Fibroblast of lung (primary cell): ENCODE measurements at places on chromosomes 16 and 17.
A peak's percentile ranks its signal among the peaks of the same experiment; 100 is the strongest.

DNA sequence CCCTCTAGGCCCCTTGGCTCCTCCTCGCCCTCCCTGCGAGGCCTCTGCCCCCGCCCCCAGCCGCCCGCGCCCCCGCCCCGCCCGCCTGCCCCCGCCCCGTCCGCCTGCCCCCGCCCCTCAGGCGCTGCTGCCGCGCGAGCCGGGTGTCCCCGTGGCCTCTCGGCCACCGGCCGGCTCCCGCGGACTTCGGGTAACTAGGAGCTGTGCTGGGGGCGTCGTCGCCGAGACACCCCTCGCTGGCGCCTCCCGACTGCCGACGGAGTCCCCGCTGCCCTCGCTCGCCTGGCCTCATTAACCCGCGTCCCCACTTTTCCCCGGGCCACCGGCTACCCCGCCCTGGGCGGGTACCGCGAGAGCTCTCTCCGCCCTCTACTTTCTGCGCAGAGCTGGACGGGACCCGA lies at the start of gene TLCD1:
Gene TLCD1 (minus strand): TSS at position 8 of the 401 bp plus-strand sequence. CDS start 136 bp downstream, outside the sequence.
- peak; percentile 57 for DNase-seq

DNA sequence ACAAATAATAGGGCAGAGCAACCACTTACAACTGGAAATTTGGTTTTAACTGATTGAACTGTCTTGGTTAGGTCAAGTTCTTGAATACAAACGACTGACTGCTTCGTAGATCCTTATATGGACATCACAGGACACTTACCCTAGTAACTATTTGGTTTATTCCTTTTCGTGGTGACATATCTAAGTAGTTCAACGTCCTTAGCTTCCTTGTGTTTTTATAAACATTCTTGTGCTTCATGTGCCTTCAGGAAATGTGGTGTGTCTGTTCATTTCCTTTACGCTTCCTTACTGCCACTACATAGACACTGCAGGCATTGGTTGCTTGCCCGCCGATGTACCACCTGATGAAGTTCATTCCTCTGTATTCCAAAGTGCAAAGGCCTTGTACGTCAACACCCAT lies 59.3 kb downstream of the USP10 start:
- DNase-seq, result peak; percentile 55

DNA sequence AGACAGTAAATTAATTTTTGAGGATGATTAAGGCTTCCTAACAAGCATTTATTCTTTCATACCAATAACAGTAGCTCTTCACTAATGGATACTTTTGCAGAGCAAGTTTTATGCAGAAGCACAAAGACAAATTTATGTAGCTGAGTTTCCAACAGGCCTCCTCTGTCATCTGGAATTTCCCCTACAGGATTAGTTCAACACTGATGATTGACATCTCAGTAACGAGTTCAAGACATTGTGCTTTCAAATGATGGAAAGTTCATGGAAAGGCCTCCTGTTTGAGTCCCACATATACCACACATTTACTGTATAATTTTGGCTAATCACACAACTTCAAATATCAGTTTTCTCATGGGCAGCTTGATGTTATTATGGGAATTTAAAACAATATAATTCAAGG lies 40.6 kb downstream of the ABCA10 start:
- no peak for DNase-seq

- peak; percentile 72 for DNase-seq
These were observed 7.0 kb upstream of the ZFHX3 start for GRCh38 chr16:73054813-73055482.

DNA sequence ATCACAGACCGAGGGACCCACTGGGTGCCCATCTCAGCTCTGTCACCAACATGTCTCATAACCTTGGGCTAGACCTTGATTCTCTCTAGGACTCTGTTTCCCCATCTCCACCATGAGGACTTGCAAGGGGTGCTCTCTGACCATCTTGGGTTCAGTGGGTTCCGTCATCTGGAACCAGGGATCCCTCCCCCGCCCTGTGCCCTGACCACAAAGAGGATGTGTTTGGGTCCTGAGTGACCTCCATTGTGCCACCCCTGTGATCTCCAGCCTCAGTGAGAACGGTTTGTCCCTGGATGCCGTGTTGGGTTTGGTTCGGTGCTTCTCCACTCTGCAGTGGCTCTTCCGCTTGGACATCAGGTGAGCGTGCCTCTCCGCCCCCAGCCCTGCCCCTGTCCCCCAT lies 49.1 kb upstream of the CPNE2 start:
- no peak for DNase-seq

DNA sequence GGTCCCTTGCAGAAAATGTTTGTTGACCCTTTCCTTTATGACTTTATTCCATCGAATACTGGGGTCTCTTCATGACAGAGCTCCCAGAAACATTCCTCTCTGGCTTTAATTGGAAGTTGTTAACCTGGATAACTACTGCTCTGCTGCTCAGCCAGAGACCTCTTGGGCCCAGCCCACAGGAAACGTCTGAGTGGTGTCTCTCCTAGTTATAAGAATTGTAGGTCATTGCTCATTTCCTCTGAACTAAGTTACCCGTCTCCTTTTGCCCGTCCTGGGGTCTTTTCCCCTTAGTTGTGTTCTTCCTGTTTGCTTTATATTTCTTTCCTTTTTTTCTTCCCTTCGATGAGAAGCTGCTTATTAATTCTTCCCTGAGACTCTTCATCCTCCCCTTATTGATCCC lies 9.0 kb downstream of the MAP2K6 start:
- DNase-seq, result no peak

DNA sequence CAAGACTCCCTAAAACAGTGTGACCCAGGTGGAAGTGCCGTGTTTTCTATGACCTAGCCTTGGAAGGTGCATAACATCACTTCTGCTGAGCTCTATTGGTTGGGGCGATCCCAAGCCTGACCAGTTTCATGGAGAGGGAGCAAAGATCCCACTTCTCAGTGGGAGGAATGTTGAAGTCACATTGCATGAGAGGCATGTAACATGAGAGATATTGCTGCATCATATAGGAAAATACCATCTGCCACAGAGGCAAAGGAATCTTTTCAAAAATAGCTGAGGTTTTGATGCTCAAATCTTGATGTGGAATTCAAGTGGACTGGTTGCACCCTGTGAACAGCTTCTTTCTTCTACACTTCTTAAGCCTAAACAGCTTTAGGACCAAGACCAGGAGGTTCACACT lies 56.4 kb upstream of the NLRP1 start:
- no peak for DNase-seq

GRCh38 chr16:29824589-29825144 lies 4.4 kb downstream of the MVP start:
- DNase-seq, result peak; percentile 86

- DNase-seq, result peak; percentile 75
These were observed 308.9 kb upstream of the DYNLRB2 start for GRCh38 chr16:80231888-80232287.

DNA sequence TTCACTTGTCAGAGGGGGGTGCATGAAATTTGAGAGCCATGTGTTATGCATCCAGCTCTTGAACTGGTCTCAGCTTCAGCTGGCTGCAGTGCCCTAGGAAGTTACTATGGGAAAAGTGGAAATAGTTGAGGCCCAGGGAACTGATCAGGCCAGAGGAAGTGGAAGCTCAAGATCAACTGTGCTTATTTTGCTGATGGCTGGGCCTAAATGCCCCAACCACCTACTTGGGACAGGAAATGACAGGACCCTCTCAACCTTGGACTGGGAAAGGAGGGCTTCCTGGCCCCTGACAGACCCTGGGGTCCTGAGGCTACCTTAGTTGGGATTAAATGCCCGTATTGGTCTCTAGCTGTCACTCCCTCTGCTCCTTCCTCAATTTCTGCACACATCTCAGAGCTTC lies 1.2 kb upstream of the TAOK2 start:
- DNase-seq, result no peak

GRCh38 chr17:3697103-3697476 lies 1.1 kb upstream of the P2RX5 start:
- no peak for DNase-seq

DNA sequence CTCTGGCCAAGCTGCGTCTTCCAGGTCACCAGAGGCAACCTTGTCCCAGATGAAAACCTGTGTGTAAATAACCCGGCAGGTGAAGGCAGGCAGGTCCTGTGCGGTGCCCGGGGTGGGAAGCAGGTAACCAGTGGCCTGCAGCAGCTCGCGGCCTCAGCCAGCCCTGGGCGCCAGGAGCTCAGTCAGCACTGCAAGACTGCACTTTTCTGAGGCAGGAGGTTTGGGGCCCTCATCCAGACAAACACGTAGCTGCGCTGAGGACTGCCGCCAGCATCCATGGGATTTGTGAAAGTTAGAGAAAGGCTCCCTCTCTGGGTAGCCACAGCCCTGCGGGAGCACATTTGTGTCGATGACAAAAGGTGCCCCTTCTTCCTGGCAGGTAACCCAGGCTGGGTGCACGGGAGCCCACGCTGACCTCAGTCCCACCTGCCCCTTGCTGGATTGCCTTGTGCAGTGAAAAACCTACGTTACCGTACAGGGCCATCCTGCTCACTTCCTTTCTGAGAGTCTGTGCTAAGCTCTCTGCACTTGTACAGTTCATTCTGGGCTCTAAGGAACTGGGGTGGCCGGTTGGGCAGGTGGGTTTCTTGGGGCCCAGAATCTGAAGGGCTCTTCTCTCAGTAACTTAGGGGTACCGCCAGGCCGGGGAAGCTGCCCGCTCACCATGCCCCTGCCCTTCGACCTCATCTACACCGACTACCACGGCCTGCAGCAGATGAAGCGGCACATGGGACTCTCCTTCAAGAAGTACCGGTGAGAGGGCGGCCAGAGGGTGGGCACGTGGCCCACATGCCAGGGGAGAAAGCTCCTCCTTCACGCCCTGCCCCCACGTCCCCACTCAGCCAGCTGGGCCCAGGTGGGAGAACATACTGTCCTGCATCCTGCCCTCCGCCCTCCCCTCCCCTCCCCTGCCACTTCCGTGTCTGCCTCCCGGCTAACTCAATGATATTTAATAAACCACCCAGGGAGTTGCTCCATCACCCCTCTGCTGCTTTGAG lies 56.4 kb downstream of the MGAT5B start:
- no peak for DNase-seq

- peak; percentile 34 for DNase-seq
These were observed 16.1 kb downstream of the NAA60 start for GRCh38 chr16:3459401-3460090.

DNA sequence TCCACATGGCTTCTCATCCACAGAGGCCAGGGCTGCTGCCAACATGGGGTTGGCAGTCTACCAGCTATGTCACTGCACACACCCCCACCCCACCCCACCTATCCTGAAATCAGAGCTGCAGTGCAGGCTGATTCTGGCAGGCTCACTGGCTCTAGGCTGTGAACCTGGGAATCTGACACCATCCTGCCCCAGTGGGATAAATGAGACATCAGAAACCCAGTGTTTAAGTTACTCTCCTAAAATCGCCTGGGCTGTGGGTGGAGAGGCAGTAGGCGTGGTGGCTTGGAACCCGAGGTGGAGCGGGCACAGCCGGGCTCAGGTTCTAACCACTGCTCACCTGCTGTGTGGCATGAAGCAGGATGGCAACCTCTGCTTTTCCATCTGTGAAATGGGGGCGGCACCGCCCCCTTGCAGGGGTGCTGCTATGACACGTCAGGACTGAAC lies 5.6 kb downstream of the SLC38A8 start:
- no peak for DNase-seq

- no peak for DNase-seq
These were observed 996 bp downstream of the SUMO2 start for GRCh38 chr17:75181608-75182318.

- peak; percentile 74 for DNase-seq
These were observed 30.9 kb upstream of the CDC42EP4 start for GRCh38 chr17:73342541-73343167.
